Activated CD8-positive, alpha-beta T cell treated with anti-CD3 and anti-CD28 coated beads for 36 hours (primary cell): ENCODE measurements at places on chromosomes 5 and 9.
A peak's percentile ranks its signal among the peaks of the same experiment; 100 is the strongest.

DNA sequence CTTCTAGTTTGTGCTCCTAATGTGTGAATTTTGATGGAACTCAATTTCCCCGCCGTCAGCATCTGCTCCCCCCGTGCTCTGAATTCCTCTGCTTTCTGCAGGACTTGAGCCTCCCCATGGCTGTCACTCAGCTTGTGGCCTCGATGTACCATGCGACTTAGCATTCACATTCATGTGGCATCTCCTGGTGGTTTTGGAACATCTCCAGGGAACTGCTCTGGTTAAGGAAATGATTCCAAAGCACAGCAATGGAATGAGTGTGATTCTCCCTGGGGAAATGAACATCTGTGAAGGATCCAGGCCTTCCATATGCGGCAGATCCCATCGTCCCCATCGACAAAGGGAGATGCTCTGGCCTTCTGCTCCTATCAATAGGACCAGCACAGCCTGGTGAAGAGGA lies 119.0 kb downstream of the ENTREP1 start:
- no peak for DNase-seq

GRCh38 chr5:167143716-167144115 lies 1147.7 kb upstream of the WWC1 start:
- no peak for DNase-seq

DNA sequence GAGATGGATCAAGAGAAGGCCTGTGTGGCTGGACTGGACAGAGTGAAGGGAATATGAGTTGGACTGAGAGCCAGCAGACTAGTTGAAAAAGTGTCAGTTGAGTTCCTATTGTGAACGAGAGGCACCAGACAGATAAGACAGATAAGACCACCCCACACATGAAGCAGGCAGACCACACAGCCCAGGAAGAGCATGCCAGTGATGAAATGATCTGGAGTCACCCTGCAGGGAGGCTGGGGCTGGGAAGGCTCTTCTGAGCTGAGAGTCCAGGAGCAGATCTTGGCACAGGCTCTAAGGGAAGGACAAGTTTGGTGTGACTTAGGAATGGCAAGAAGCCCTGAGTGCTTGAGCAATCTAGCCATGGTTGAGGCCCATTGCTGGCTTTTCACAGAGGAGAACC lies 10.6 kb upstream of the SLC25A48 start:
- DNase-seq = no peak

DNA sequence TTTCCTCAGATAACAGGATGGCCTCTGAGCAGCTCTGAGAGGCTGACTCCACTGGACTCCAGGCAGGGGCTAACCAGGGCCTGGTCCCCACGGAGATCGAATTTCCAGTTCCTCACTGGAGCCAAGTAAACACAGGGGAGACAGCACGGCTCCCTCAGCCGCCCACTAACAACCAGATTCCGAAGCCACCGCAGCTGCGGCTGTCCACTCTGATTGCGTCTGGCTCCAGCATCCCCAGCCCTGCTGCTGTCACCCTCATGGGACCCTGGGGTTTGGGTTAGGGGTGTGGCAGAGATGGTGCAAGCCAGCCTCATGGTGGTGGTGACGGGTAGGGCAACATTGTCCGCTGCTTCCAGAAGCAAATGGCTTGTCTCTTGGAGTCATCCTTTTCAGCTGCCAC lies 172.6 kb downstream of the RGS3 start:
- DNase-seq = no peak

- DNase-seq = no peak
Measured at GRCh38 chr9:134381272-134381661, 55.0 kb downstream of the RXRA start.

- DNase-seq = peak; percentile 67
Measured at GRCh38 chr9:131731644-131732043, 8.2 kb downstream of the RAPGEF1 start.
